RCC 7860 (cell line): ENCODE measurements at places on chromosomes 4 and X.

DNA sequence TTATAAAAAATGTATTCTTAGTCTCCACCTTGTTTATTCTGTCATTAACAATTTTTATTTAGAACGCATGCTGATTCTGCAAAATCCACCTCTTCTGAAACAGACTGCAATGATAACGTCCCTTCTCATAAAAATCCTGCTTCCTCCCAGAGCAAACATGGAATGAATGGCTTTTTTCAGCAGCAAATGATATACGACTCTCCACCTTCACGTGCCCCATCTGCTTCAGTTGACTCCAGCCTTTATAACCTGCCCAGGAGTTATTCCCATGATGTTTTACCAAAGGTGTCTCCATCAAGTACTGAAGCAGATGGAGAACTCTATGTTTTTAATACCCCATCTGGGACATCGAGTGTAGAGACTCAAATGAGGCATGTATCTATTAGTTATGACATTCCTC, 75.6 kb upstream of the SMARCA5 start:
- no peak for DNase-seq

DNA sequence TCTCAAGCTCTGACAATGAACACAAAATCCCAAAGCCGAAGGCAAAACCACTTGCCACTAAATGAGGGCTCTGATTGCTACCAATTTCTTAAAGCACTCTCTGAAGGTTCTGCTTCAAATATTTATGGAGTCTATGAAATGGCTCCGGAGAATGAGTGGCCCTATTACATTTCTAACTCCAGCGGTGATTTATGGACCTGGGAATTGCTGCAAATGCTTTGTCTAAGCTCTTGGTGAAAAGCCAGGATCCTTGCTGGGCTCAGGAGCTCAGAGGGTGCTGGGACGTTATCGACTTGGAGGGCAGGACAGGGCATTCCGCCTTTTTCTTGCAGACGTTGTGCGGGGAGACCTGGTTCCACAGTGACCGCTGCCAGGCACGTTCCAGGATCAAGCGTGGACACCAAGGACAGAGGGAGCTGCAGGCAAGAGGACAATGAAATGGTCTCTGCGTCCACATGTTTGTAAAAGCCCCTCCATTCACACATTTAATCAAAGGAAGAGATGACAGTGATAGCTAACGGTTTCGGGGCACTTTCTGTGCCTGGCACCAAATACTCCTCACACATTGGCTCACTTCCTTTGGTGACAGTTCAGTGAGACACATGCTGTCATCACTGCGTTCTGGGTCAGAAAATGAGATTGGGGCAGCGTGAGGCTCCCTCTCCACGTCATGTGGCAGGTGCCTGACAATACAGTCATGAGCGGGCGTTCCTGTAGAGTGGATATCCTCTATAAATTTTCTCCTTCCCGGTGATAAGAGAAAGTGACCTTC, 58.8 kb downstream of the C4orf50 start:
- DNase-seq: no peak

DNA sequence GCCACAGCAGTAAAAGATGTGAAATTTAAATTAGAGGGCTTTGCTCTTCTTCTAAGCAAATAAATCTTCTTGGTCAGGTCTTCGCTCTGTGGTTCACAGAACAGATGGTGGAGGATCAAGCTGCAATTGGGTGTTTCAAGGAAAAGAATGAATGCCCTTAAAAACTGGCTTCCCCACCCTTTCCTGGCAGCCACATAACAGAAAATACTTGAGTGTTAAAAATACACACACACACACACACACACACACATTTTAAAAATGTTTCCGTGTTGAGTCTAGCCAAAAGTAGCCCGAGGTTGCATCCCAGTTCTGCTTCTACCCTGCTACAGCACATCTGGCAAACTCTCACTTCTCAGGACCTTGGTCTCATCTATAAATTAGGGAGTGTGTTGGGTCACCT, 56.7 kb upstream of the FGFBP2 start:
- no peak for DNase-seq

GRCh38 chrX:39601231-39602177, 496.3 kb downstream of the BCOR start:
- no peak for DNase-seq

DNA sequence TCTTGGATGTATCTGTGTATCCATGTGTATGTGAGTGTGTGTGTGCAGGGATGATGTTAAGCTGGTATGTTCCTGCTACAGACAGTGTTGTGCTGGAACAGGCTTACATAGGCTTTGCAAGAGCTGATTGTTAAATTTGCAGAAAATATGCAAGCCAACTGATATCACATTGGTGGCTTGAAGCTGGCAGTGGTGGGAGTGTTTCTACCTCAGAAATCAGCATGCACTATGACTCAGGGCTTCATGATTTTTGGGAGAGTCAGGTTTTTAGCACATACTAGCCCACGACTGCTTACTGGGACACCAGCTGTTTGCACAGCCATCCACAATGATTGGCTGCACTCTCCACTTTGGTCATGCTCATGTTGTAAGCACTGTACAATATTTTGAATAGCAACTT, 261.8 kb downstream of the DHX15 start:
- no peak for DNase-seq

- DNase-seq: no peak
These were observed 82.4 kb downstream of the ATP10D start for GRCh38 chr4:47567511-47567910.

GRCh38 chr4:189912170-189912569, 28.5 kb upstream of the FRG1 start:
- no peak for DNase-seq

GRCh38 chr4:36786519-36786918, 458.0 kb upstream of the NWD2 start:
- DNase-seq: no peak

DNA sequence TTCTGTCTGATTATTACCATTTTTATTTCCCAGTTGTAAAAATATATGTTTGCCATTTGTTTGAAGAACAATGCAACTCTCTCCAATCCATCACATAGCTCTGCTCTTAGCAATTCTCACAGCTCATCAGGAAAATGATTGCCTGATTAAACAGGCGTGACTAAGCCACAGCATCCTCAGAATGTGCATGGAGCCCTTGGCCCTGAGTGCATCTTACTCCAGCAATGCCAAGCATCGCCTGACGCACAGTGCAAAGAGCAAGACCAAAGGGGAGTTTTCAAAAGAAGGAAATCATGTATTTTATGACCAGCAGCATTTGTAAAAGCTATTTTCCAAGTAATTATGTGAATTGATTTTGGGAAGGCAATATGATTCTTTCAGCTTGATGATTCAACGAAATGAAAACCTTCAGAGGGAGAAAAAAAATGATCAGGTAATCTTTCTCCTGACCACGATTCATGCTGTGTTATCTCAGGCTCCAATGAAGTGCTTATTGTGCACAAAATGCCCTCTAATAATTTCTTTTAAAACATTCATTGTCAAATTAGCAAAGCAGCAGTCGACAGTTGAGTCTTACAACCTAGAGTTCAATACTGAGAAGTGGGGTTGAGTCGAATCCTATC, 138.0 kb upstream of the FAM9B start:
- DNase-seq: peak; percentile 79

GRCh38 chr4:85792376-85793232, 317.7 kb downstream of the ARHGAP24 start:
- DNase-seq: no peak

- no peak for DNase-seq
These were observed 2.6 kb downstream of the C4orf33 start for GRCh38 chr4:129098531-129099001.

- no peak for DNase-seq
These were observed 852.7 kb upstream of the SLIT2 start for GRCh38 chr4:19399001-19399400.

DNA sequence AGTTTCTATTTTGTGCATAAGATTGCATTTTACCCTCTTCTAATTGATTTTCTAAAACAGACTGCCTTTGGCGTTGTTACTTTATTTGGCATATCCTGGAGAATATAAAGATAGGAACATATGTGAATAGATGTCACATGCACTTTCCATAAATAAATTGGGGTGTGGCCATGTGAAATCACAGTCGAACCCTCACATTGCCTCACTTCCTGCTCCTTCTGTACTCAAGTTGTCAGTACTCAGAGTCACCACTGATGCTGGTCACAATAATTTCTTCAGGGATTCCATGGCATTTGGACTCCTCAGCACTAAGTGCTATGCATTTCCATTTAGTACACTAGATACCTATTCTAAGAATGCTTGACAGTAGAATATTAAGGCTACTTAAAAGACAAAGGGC, 1.4 kb upstream of the EMCN start:
- DNase-seq: no peak

DNA sequence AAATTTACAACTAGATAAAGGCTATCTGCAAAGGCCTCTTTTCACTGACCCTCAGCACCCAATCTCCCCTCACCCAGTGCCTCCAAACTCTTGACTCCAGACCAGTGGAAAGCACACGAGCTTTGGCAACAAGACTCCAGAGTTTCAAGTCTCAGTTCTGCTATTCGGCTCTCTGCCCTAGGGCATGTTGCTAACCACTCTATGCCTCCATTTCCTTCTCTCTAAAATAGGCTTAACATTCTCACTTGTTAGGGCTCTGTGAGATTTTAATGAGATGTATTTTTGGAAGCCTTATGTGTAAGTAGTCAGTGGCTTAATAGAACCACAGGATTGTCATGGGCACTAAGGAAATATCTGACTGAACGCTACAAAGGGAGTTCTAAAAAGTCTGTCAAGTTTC, 116.5 kb upstream of the IQCM start:
- no peak for DNase-seq

GRCh38 chrX:82764521-82764920, 743.6 kb upstream of the POU3F4 start:
- DNase-seq: no peak

- no peak for DNase-seq
These were observed 4.9 kb downstream of the PLAC8 start for GRCh38 chr4:83109480-83110222.

- no peak for DNase-seq
These were observed 91.0 kb upstream of the PPP1R2C start for GRCh38 chrX:42869011-42869410.

DNA sequence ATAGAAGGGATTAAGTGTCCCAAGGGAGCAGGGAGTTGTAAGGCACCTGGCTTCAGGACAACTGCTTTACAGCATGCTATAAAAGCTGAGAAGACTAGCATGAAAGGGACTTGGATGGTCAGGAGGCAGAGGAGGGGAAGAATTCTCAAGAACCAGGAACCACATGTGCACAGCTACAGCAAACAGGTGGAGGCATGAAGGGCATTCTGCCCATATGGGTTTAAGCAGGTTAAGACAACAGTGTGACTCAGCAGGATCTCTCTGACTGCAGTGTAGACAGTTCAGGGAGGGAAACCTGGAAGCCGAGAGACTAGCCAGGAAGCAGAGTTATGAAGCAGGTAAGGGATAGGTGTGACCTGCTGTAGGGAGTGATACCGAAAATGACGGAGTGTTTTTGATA, 117.0 kb downstream of the DHRSX start:
- DNase-seq: no peak

- no peak for DNase-seq
These were observed at the start of gene RGN for GRCh38 chrX:47078129-47079043. Gene RGN, plus strand, starts transcription at chrX:47078443. Its CDS starts 2,702 bp downstream, at chrX:47081145.

DNA sequence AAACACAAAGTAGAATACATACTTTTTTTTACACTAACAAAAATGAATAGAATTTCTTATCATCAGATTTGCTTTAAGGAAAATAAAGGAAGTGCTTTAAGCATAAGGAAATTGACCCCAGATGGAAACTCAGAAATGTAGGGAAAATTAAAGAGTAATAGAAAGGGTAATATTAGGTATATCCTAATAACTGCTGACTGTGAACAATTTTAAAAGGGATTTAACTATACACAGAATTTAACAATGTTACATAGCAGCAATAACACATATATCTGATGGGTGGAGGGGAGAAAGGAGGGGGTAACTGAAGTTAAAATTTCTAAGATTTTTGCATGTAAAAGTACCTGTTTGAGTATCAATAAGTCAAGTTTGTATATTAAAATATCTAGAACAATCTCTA, 8.6 kb downstream of the CDKL2 start:
- no peak for DNase-seq

DNA sequence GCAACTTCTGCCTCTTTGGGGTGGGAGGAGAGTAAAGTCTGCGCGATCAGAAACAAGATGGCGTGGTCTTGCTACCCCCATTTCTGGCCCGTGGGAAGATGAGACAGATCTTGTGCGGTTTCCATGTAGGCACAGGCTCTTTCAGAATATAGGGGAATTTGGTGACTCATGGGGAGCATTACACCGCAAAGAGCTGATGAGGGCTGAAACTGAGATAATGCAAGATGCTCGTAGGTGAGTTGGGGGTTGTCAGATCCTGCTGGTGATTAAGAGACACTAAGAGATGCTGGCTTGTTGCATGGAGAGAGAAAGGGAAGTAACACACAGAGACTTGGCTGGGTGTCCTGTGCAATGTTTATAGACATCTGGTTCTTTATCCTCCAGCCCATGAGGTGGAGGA, 1.5 kb downstream of the EVC start:
- DNase-seq: peak; percentile 96

GRCh38 chr4:7873881-7874280, 65.8 kb downstream of the AFAP1 start:
- DNase-seq: no peak

- no peak for DNase-seq
These were observed 23.6 kb upstream of the GRSF1 start for GRCh38 chr4:70863099-70863790.

DNA sequence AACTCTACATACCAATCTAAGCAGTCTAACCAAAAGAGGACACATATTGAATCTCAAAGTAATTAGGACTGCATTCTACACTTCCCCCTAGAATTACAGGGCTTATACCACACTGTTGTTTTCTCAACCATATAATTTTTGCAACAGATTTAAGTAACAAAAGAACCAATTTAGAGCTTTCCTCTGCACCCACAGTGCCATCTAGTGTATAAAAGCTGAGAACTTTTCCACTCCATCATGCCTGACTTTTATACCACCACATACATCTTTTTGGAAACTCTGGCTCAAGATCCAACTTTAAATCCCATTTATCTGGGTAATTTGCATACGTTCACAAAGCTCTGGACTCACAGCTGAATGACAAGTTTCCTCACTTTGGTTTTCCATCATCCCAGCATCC, 99.5 kb downstream of the EFHC2 start:
- peak; percentile 6 for DNase-seq

DNA sequence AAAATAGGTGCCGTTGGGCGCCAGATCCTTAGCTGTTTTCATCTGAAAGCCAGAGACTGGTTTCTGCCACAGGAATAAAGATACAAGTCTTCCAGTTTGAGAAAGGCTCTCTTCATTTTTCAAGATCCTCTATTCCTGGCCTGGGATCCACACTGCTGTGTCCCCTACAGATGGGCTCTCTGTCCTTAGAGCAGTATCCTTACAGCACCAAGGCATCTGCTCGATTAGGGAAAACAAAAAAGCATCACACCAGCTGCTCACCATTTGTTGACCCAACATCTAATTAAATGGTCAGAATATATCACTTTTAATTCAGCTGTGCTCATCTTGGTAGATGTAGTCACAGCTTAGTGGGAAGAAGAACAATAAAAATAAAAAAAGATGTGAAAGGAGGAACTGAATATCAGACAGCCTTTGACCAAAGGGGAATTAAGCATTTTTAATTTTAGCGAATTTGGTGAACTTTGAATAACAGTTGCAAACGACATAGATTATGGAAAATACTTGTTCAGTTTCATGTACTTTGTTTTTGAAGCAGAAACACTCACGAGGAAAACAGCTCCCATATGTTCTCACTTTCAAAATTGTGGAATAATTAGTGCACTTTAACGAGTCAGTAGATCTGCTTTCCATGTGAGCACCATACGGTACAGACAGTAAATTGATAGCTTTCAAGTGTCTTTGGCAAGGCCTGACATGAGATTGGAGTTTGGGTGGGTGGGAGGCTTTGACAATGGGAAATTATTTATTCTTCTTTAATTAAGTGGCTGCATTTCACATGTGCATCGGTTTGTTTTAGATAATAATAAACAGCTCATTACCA, 148.4 kb upstream of the CLNK start:
- DNase-seq: no peak
